NCI-H460 (cell line): ENCODE measurements at places on chromosomes 7 and 10. TPM values are rescaled to one million over a fixed set of nuclear protein-coding genes. Genes with fewer than 3 reads are reported as not detected.

- no peak for DNase-seq
Measured at GRCh38 chr10:13375791-13376190, 27.7 kb upstream of the SEPHS1 start.

- DNase-seq: no peak
Measured at GRCh38 chr10:6514844-6515780, 65.0 kb downstream of the PRKCQ start.

- DNase-seq: no peak
Measured at GRCh38 chr10:33120700-33121099, 162.7 kb upstream of the ITGB1 start.

GRCh38 chr10:72847681-72848080 is 45.9 kb upstream of the OIT3 start:
- no peak for DNase-seq

DNA sequence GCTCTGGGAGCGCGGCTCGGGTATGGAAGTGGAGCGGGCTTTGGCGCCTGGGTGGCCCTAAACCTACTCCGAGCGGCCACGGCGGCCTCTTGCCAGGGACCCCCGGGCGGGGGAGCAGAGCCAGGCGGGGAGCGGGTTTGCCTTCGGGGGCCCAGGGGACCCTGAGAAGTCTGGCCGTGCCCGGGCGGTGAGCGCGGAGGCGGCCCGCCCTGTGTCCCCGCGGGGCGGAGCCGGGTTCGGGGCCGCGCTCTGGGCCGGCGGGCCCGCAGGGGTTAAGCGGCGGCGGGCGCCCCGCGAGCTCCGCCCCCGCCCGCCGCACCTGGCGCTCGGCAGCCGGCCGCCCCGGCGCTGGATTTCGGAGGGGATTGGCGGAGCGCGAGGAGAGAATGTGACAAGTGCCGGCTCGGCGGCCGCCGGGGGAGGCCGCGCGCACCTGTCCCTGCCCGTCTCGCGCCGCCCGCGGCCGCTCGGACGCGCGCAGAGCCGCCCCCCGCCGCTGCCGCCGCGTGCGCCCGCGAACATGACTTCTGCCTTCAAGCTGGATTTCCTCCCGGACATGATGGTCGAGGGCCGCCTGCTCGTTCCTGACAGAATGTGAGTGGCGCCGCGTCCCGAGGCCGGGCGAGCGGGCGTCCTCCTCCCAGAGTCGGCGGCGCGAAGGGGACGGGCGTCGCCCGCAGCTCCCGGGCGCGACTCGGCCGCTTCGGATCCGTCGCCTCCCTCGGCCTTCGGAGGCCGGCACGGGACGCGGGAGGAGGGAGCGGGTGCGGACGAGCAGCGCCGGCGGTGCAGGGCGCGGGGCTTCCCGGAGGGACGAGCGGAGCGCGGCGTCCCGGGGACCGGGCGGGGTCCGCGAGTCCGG is at the start of gene CELF2:
CELF2 (plus strand) TSS at position 303 of the 862 bp plus-strand sequence; CDS start at position 521, 218 bp downstream.
- DNase-seq: no peak

- DNase-seq: no peak
Measured at GRCh38 chr7:114647518-114647917, 232.9 kb downstream of the FOXP2 start.

GRCh38 chr7:2225830-2226229 is 6.9 kb downstream of the MAD1L1 start:
- DNase-seq: no peak

DNA sequence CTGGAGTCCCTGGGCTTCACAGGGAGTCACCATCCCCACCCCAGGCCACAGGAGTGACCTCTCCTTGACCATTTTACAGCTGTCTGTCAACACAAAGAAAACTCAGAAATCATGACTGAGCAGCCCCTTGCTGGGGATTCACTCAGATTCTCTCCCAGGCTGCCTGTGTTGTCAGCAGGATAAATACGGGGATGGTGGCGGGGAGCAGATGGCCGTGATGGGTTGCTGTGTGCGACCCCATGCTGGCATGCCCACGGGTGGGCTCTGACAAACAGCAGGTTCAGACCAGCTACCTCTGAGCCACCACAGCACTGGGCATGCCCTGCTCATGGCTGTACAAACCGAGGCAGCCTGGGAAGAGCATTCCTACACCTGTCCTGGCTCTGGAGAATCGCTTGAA is 136.1 kb downstream of the SLIT1 start:
- no peak for DNase-seq

- DNase-seq: no peak
Measured at GRCh38 chr7:75847707-75848106, 31.1 kb upstream of the RHBDD2 start.

- no peak for DNase-seq
Measured at GRCh38 chr10:33734393-33735155, 400.1 kb upstream of the NRP1 start.

- no peak for DNase-seq
Measured at GRCh38 chr7:138887085-138887710, 89.2 kb upstream of the ATP6V0A4 start.

DNA sequence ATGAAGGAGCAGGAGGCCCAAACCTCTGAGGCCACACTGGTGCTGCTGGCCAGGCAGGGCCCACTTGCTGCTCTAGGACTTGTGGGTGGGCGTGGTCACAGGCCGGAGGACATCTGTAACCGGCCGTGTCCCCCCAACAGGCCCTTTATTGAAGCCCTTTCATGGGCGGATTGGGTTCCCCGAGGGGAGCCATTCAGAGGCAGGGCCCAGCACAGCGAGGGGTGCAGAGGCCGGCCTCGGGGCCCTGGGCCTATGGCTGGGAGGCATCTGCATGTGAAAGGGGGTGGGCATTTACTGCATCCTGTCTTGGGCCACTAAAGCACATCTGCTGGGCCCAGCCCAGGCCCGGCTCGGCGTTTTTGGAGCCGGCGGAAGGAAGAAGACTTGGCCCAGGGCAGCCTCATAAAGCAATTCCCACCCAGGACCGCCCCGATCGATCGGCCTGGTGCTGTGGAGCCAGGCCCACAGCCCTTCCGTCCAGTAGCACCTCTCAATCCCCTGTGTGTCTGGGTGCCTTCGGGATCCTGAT is 8.4 kb downstream of the LHPP start:
- no peak for DNase-seq

- DNase-seq: no peak
Measured at GRCh38 chr10:7403620-7404019, 7.2 kb downstream of the SFMBT2 start.

- no peak for DNase-seq
Measured at GRCh38 chr10:122519144-122519543, 41.4 kb upstream of the DMBT1 start.

- no peak for DNase-seq
Measured at GRCh38 chr10:77898323-77899079, 28.1 kb downstream of the DLG5 start.

DNA sequence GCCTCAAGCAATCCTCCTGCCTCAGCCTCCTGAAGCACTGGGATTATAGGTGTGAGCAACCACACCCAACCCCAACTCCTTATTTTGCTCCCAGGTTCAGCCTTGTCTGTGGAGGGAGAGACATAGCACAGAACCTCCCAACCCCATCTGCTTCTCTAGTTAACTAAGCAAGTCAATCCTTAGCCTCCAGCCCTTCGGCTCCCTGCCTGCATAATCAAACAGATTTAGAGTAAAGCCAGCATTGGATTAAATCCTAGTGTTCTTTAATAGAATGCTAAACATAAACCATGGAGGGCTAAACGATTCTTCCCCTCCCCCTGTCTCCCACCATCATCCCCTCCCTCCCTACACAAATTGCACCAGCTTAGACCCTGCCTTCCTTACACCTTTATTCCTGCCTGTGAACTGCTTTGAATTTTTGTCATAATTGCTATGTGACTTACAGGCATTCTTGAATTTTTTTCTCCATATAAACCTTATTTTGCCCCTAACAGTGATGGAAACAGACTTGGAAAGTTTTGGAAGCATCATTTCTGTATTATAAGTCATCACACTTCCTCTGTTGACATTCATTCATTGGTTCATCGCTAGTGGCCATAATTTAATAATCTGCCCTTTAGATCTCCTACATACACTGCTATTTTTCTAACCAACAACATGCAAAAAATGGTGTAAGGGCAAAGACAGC is 72.6 kb upstream of the TOMM7 start:
- no peak for DNase-seq

DNA sequence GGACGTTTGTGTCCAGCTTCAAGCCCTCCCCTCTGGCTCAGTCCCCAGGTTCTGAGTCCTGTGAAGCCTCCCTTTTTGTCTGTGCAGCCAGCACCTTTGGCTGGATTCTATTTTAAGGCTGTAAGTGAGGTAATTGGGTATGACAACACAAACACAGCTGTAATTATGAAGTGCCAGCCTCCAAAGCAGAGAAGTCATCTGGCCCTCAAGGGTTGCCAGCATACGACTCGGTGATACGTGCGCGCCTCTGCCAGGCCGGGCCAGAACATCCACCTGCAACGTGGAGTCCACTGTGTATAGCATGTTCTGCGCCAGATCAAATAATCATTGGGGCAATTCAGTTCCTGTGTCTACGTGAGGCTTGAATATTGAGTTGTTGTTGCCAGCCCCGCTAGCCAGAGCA is 6.7 kb upstream of the FAM180A start:
- no peak for DNase-seq

GRCh38 chr10:21975378-21975990 is 28.0 kb downstream of the DNAJC1 start:
- no peak for DNase-seq

DNA sequence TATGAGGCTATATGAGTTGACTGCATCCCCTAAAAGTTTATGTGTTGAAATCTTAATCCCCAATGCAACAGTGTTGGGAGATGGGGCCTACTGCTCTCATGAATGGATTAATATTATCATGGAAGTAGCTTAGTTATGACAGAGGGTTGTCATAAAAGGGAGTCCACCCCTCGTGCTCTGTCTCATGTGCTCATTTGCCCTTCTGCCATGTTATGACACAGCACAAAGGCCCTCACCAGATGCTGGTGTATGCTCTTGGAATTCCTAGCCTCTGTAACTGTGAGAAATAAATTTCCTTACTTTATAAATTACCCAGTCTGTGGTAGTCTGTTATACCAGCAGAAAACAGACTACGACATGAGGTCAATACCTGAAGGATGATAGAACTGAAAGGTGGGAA is 17.6 kb upstream of the PANK1 start:
- DNase-seq: no peak

GRCh38 chr7:37781156-37781555 is 67.2 kb upstream of the NME8 start:
- DNase-seq: no peak

- DNase-seq: peak; percentile 89
Measured at GRCh38 chr10:60186315-60187071, 203.2 kb downstream of the ANK3 start.

- no peak for DNase-seq
Measured at GRCh38 chr7:42192851-42193461, 44.1 kb downstream of the GLI3 start.

- no peak for DNase-seq
Measured at GRCh38 chr7:102111061-102112041, 175.3 kb upstream of the SH2B2 start.

DNA sequence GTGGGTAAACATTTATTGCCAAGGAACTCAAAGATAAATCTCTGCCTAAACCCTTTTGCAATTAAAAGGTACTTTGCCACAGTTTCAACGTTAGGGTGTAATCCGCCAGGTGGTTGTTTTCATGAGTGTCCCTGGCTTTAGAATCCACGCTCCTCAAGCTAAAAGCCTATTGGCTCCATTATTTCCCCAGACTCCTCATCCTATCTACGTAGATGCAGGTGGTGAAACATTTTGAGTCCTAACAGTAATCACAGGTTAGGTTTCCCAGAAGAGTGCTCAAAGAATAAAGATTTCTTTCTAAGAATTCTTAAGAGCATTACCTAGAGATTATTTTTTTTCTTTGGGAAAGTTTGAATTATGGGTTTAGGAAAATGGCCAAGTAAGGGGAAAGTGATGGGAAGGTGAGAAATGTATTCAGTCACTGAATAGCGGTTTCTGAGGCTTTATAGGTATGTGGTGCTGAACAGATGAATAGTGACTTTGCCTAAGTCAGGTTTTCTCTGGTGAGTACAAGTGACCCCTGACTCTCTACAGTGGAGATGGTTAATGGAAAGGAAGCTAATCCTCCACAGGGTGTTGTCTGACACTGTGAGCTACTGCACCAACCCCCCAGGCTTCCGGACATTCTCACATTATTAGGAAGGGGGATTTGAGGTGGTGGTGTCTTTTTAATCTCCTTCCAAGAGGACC is 60.2 kb downstream of the NRP1 start:
- no peak for DNase-seq

DNA sequence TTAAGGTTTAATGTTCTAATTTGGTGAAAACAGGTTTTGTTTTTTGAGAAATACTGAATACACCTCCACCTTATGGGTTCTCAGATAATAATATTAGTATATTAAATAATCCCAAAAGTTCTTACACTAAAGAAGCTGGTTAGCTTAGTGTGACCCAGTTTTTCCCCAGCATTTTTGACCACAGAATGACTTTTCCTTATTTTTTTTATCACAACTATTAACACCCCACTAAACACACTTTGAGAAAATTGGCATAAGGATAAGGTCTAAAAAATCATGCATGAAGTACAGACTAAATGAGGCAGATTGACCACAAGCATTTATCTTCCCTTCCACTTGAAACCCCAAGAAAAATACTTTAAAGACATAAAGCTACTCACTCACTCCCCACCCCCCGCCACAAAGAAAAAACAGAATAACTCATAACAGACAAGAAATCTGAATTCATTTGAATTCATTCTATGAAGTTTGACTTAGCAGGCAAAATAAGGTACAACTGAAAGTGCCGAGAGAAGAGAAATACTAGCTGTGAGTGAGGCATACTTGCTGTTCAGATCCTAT is 49.7 kb upstream of the WNT16 start:
- DNase-seq: no peak

GRCh38 chr10:73873838-73874215 is 528 bp downstream of the CAMK2G start:
- no peak for DNase-seq

DNA sequence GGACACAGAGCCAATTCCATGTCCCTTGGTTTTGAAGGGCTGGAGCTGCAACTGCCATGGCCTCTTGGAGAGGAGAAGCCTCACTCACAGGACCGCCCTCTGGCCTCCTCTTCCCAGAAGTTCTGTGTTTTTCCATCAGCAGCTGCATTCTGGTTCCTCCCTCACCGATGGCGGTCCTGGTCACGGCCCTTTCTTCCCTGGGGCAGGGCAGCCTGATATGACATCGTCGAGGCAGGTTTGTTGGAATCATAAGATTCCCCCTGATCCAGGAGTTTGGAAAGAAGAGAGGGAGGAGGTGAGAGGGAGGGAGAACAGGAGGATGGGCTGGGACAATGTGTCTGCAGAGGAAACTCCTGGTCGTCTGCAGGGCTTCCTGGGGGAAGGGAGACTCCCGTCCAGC is 82.7 kb upstream of the PDZD8 start:
- no peak for DNase-seq

- DNase-seq: no peak
Measured at GRCh38 chr10:102402512-102402896, 7.0 kb downstream of the NFKB2 start.

Gene SPRN
- not detected in 2 replicates for total RNA-seq

Gene POLD2
- 151 and 174 TPM in 2 replicates for total RNA-seq

Gene C10orf62
- total RNA-seq: 0.12 TPM in 1 of 2 replicates, not detected in the other

Gene LRRC61
- 0.47 TPM in 1 of 2 replicates, not detected in the other for total RNA-seq

Gene PLA2G12B
- total RNA-seq: not detected in 2 replicates

Gene UCMA
- total RNA-seq: not detected in 2 replicates

Gene ZNF425
- total RNA-seq: 0.26 and 0.87 TPM in 2 replicates

Gene CRTAC1
- not detected in 2 replicates for total RNA-seq

Gene ACTL6B
- not detected in 2 replicates for total RNA-seq

Gene C1QL3
- not detected in 2 replicates for total RNA-seq

Gene ADCYAP1R1
- not detected in 2 replicates for total RNA-seq

Gene MALRD1
- total RNA-seq: not detected in 2 replicates

Gene UNC5B
- total RNA-seq: 50.9 and 55.2 TPM in 2 replicates

Gene DYDC2
- not detected in 2 replicates for total RNA-seq

Gene PIK3AP1
- 0.47 and 1.3 TPM in 2 replicates for total RNA-seq

Gene POLR3A
- total RNA-seq: 14.1 and 18.0 TPM in 2 replicates

Gene ABCA13
- total RNA-seq: 0.03 TPM in 1 of 2 replicates, not detected in the other

Gene PBLD
- total RNA-seq: 1.8 and 3.3 TPM in 2 replicates
